ENCODE measurements at places on chromosomes 5 and 9.

- DNase-seq: no peak
Observed at GRCh38 chr5:147410496-147411358, 99.1 kb downstream of the DPYSL3 start.

- no peak for DNase-seq
Observed at GRCh38 chr9:37916471-37917312, 12.8 kb upstream of the SLC25A51 start.

DNA sequence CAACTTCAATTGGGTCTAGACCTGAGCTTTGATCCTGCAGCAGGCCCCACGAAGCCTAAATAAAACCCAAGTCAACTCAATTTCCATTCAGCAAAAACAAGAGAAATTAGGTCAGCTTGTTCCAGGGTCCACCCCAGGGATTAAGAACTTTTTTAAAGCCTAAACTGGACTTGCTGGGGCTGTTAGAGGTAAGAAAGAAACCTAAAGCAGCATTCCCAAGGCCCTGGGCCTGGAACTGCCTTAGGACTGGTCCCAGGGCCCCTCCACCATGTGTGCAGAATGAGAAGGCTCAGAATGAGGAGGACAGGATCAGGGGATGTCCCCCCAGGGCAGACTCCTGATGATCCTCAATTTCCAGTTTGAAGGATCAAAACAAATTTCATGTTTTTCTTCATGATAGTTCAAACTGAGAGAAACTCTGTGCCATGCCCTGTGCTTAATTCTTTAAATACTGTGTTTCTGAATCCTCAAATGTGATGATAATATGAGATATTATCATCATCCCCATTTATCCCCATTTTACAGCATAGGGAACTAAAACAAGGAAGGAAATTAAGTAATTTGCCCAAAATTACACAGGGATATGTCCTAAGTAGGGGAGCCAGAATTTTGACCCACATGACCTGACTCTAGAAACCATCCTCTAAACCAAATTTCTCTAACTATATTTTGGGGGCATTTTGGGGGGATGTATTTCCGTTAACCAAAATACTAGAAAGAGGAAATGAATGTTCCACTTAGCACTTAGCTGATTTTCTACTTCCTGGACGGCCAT lies 64.5 kb downstream of the DENND1A start:
- no peak for DNase-seq

DNA sequence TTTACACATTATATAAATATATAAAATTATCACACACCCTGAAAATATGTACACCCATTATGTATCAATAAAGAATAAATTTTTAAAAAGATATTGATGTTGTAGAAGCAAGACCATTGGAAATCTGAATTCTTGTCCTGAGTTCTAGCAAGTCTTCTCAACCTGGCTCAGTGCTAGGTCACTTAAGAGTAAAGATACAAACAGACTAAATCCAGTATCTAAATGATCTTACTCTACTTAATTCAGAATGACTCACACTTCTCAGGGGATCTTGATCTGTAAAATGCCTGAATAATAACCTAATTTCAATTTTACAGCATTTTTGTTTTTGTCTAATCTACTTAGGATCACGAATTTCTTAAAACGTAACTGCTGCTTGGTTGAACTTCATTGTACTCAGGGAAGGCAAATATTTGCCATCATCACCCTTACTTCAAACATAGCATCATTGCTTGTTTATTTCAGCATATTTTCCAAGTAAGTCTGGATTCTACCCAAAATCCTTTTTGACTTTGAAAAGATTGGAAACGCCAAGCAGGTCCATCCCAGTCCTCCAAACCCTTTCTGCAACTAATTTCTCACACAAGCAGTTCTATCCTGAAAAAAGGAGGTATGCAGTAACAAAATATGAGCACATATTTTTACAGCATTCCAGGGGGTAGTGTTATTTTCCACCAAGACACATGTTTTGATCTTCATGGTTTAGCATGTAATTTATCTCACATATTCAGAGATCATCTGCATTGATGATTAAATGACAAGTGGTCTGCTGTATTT lies 582.6 kb downstream of the PSAT1 start:
- no peak for DNase-seq

GRCh38 chr5:173944511-173944910 lies 44.5 kb upstream of the C5orf47 start:
- DNase-seq: no peak

GRCh38 chr9:91417602-91418214 lies 5.9 kb downstream of the NFIL3 start:
- no peak for DNase-seq

- no peak for DNase-seq
Observed at GRCh38 chr5:179382486-179382885, 37.2 kb upstream of the ADAMTS2 start.

GRCh38 chr5:137521246-137521645 lies 22.1 kb upstream of the SPOCK1 start:
- DNase-seq: no peak
